ENCODE measurements at places on chromosomes 12 and 14. TPM values are rescaled to one million over a fixed set of nuclear protein-coding genes. Genes with fewer than 3 reads are reported as not detected.

RNF212B gene
- total RNA-seq = not detected

TAS2R9 gene
- total RNA-seq = not detected

TRHDE gene
- 7.7 TPM for total RNA-seq

PDZRN4 gene
- 0.90 TPM for total RNA-seq

PPFIA2 gene
- total RNA-seq = 5.9 TPM

RAB3IP gene
- total RNA-seq = 30.8 TPM

OTOGL gene
- 0.35 TPM for total RNA-seq

DNA sequence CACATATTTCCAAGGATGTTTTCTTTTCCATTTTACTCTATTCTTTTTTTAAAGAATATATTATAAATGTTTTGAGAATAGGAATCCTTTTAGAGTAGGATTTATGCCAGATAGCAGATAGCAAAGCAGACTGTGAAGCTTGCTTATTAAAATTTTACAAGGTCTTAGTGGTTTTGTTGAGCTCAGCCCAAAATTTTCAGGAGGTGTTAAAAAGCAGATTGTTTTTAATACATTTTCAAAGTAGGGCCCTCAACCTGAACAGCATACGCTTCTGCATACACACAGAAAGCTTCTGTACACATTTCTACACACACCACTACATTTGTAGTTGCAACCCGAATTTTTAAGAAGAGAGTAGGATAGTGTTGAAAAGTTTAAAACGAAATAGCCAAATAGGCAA lies 151.0 kb downstream of the EPS8 start:
- no peaks in the 10 kb centered on the region for H3K36me3 ChIP-seq
- H3K27me3 ChIP-seq = no peaks in the 10 kb centered on the region
- no peak overlapping the region for H3K27ac ChIP-seq
- no peak overlapping the region for H3K4me3 ChIP-seq
- no peak for DNase-seq
- peaks cover 9% of the 10 kb centered on the region for H3K4me1 ChIP-seq

- H3K27me3 ChIP-seq = no peaks in the 10 kb centered on the region
- peaks cover 24% of the 10 kb centered on the region for H3K4me1 ChIP-seq
- no peak overlapping the region for H3K27ac ChIP-seq
- H3K4me3 ChIP-seq = no peak overlapping the region
- no peaks in the 10 kb centered on the region for H3K36me3 ChIP-seq
Observed at GRCh38 chr12:105736498-105736897, 402.3 kb downstream of the NUAK1 start.

GRCh38 chr14:41609704-41610183 lies 3.1 kb downstream of the LRFN5 start:
- H3K4me3 ChIP-seq = peak overlapping the region; percentile 77
- peaks cover 51% of the 10 kb centered on the region for H3K27me3 ChIP-seq
- peaks cover 24% of the 10 kb centered on the region for H3K4me1 ChIP-seq
- peak; percentile 89 for DNase-seq

- no peaks in the 10 kb centered on the region for H3K4me1 ChIP-seq
- DNase-seq = no peak
- no peak overlapping the region for H3K4me3 ChIP-seq
- no peak overlapping the region for H3K27ac ChIP-seq
Observed at GRCh38 chr12:16020031-16020430, 108.9 kb downstream of the DERA start.

GRCh38 chr12:93563807-93564538 lies 8.5 kb upstream of the SOCS2 start:
- H3K36me3 ChIP-seq = peaks cover 6% of the 10 kb centered on the region
- H3K4me1 ChIP-seq = no peaks in the 10 kb centered on the region
- H3K4me3 ChIP-seq = no peak overlapping the region
- DNase-seq = peak; percentile 47
- no peaks in the 10 kb centered on the region for H3K27me3 ChIP-seq

DNA sequence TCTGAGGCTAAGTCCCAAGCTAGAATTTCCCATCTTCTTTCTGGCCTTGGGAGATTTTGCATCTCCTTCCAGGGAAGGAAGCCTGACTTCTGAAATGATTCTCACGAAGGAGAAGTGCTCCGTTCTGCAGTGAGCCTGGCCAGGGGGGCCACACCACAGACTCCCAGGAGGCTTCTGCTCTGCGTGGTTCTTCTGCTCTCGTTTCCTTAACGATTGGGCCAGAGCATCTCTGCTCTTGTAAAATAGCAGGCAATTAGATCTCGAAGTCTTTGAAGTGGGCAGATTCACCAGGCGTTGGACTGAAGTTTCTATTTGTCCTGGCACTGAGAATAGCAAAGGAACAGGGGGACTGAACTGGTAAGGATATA lies 6.7 kb upstream of the BATF start:
- no peaks in the 10 kb centered on the region for H3K27me3 ChIP-seq
- no peak overlapping the region for H3K27ac ChIP-seq
- H3K4me1 ChIP-seq = peaks cover 11% of the 10 kb centered on the region
- DNase-seq = no peak
- no peak overlapping the region for H3K4me3 ChIP-seq
- H3K36me3 ChIP-seq = no peaks in the 10 kb centered on the region

DNA sequence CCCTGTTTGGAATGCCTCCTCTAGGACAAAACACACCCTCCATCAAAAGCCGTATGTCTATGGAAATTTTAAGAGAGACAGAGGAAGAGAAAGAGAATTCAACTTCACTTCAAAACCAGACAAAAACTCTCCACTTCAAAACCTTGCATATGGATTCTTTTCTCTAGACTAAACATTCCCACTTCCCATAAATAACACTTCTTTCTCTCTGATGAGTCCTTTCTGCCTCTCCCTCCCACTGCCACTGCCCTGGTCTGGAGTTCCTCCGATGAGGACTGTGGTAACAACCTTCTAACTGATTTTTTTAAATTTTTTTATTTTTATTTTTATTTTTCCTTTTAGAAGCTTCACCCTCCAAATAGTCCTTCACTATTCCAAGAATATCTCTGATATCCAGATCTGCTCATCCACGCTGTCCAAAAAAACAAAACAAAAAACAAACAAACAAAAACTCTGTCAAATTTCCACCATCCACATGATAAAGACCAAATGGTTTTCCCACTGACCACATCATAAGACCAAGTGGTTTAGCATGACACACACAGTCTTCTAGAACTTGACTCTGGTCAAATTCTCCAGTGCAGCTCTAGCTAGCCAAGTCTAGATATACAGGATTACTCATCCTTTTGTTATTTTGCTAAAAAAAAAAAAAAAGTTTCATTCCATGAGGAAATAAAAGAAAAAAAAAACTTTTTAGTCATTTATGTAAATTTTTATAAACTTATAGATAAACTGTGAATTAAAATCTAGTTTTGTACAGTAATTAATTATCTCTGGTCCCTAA lies 256.0 kb downstream of the PPFIA2 start:
- no peaks in the 10 kb centered on the region for H3K36me3 ChIP-seq
- no peak overlapping the region for H3K4me3 ChIP-seq
- no peaks in the 10 kb centered on the region for H3K4me1 ChIP-seq
- no peak overlapping the region for H3K27ac ChIP-seq
- H3K27me3 ChIP-seq = no peaks in the 10 kb centered on the region

DNA sequence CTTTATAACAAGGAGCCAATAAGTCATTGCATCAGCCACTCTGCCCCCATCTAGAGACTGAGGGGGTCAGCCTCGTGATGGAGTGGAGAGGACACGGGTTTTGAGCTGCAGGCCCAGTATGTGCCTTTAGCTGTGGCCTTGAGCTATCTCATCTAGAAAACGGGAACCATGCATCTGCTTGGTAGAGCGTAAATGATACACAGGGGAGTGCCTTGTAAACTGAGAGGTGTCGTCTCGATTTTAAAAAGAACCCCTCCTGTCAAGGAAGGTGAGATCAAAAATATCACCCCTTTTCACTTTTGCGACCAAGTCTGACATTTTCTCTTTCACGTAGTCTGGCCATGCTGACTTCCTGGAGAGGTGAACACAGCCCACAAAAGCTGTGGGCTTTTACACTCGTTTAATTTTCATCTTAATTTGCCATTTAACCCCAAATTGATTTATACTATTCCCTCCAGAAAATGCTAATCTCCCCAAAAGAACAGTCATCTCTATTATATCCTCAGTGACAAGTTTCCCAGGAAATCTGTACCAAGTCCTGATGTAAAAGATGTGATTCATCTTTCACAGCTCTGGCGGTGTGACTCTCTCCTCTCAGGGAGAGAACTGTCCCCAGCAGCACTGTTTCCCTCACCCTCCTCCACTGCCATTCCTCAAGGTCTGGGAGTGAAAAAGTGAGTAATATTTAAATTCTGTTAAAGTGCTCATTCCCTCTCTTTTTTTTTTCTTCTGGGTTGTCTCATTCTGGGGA lies 30.6 kb downstream of the VCPKMT start:
- no peak overlapping the region for H3K4me3 ChIP-seq
- H3K27ac ChIP-seq = no peak overlapping the region
- H3K27me3 ChIP-seq = no peaks in the 10 kb centered on the region
- DNase-seq = no peak
- no peaks in the 10 kb centered on the region for H3K36me3 ChIP-seq

DNA sequence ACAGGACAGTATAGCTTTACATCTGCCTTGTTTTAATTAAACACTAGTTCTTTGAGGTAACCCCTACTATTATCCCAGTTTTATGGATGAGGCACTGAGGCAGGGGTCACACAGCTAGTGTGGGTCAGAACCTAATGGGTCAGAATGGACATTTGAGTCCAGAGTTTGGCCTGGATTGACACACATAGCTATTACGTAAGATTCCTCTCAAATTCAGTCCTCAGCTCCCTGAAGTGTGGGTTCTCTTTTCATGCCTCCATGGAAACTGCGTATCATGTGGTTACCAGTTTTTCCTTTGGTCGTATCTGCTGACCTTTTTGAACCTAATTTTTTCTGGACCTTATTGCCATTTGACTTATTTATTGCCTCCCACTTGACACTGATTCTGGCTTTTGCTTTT lies 40.4 kb downstream of the PSEN1 start:
- peaks cover 3% of the 10 kb centered on the region for H3K4me1 ChIP-seq
- H3K4me3 ChIP-seq = no peak overlapping the region

GRCh38 chr12:55957106-55957859 lies 8.6 kb downstream of the PMEL start:
- H3K4me3 ChIP-seq = no peak overlapping the region
- H3K27ac ChIP-seq = no peak overlapping the region
- H3K27me3 ChIP-seq = no peaks in the 10 kb centered on the region
- DNase-seq = no peak
- H3K36me3 ChIP-seq = 0 out of 2 replicates have a peak, but pooled peaks cover 4% of the 10 kb centered on the region

- H3K4me1 ChIP-seq = no peaks in the 10 kb centered on the region
- H3K36me3 ChIP-seq = no peaks in the 10 kb centered on the region
- no peak overlapping the region for H3K4me3 ChIP-seq
- DNase-seq = no peak
Observed at GRCh38 chr14:101031186-101031585, 127.7 kb upstream of the RTL1 start.

DNA sequence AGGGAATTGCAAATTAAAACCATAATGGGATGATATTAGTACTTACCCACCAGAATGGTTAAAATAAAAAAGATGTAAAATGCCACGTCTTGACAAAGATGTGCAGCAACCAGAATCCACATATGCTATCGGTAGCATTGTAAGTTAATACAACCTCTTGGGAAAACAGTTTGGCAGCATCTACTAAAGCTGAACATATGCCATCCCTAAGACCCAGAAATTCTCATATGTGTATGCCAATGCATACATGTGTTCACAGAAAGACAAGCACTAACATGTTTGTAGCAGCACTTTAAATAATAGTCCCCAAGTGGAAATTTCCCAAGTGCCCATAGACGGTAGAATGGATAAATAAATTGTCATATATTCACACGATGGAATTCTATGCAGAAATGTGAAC lies 28.3 kb upstream of the SLC5A8 start:
- no peaks in the 10 kb centered on the region for H3K36me3 ChIP-seq
- no peak overlapping the region for H3K4me3 ChIP-seq
- DNase-seq = no peak
- no peaks in the 10 kb centered on the region for H3K4me1 ChIP-seq
- no peaks in the 10 kb centered on the region for H3K27me3 ChIP-seq
- no peak overlapping the region for H3K27ac ChIP-seq

DNA sequence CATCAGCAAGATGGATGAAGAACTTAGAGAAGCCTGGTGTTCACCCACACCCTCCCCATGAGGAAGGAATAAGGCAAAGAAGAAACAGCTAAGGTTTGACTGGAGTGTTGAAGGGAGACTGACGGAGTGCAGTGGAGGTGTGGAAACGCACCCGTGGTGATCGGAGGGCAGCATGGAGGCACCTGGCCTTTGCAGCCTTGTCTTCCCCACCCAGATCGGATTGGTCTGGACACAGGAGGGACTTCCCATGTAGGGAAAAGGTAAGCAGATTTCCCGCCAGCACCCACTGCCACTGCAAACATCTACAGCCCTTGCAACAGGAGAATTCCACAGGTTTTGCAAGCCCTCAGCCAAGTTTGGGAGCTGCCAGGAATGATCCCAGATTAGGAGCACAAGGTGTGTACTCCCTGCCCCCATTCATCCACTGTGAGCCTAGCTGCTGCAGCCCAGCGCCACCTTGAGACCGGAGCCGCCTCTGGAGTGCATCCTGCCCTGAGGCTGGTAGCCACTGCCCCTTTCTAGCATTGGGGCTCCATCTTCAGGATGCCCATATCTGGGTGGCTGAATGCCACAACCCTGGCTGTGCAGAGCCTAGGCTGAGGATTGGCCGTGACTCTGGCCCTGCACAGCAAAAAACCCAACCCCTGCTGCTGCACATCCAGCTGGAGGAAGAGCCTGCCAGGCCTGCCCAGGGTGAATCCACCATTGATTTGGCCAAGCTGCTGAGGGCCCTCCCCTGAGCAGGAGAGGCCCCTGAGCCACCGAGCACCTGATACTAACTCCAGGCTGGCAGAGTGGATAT lies 411.1 kb downstream of the TMEM121 start:
- peaks cover 6% of the 10 kb centered on the region for H3K36me3 ChIP-seq
- no peak overlapping the region for H3K27ac ChIP-seq
- no peak overlapping the region for H3K4me3 ChIP-seq
- H3K27me3 ChIP-seq = no peaks in the 10 kb centered on the region
- no peak for DNase-seq

DNA sequence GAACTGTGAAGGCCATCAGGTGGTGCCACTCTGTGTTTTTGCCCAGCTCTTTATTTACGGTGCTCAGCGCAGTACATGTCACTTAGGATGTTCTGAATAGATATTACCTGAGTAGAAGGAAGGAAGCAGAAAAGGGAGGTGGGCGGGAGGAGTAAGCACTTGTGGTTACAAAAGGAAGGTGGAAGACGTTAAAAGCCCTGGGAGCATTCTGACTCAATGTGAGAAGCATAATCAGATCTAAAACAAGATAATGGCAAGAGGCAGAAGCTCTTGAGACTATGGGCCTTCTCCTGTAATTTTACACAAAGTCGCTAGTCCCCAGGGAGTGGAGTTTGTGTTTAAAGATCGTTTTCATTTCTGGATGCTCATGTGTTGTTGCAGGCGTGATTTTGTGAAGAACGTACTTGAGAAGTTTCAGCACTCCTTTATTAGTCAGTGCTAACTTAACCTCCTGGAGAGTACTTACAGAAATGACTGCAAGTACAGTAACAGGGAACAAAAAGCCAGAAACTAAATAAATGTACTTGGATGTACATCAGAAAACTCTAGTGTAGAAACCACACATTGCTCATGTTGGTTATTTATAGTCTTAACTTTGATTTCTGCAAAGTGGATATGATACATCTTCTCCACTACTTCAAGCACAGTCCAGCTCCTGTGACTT lies 1523.5 kb downstream of the AACS start:
- no peak for DNase-seq
- no peaks in the 10 kb centered on the region for H3K27me3 ChIP-seq

GRCh38 chr14:33370426-33370825 lies 431.7 kb downstream of the NPAS3 start:
- peaks cover 3% of the 10 kb centered on the region for H3K4me1 ChIP-seq
- H3K27me3 ChIP-seq = no peaks in the 10 kb centered on the region
- DNase-seq = no peak
- H3K27ac ChIP-seq = no peak overlapping the region

GRCh38 chr14:74552623-74553022 lies 59.1 kb downstream of the ISCA2 start:
- H3K36me3 ChIP-seq = no peaks in the 10 kb centered on the region
- DNase-seq = no peak
- no peak overlapping the region for H3K27ac ChIP-seq
- H3K4me3 ChIP-seq = no peak overlapping the region
- no peaks in the 10 kb centered on the region for H3K27me3 ChIP-seq
- peaks cover 5% of the 10 kb centered on the region for H3K4me1 ChIP-seq

Data from GM23338 (cell line).